ENCODE measurements at places on chromosomes 3 and 15.

DNA sequence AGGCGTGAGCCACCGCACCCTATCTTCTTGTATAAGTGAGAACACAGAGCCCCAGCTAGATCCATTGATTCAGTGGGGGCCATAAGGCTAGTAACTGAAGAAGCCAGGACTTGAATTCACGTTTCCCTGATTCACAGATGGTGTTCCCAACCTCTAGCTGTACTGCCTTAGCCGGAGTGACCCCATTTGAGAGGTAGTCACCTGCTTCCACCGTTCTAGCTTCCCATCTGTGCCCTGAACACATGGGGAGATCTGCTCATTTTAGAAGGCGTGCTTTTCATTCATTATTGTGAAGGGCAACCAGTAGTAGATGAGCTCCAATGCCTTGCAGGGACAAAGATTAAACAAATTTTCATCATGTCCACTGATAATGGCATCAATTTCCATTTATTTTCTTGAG is 365.7 kb upstream of the TPM1 start:
- no peak for DNase-seq

- DNase-seq, result no peak
Observed at GRCh38 chr3:197302696-197303341, 4.4 kb upstream of the DLG1 start.

- DNase-seq, result no peak
Observed at GRCh38 chr3:94162700-94163099, 99.8 kb downstream of the NSUN3 start.

DNA sequence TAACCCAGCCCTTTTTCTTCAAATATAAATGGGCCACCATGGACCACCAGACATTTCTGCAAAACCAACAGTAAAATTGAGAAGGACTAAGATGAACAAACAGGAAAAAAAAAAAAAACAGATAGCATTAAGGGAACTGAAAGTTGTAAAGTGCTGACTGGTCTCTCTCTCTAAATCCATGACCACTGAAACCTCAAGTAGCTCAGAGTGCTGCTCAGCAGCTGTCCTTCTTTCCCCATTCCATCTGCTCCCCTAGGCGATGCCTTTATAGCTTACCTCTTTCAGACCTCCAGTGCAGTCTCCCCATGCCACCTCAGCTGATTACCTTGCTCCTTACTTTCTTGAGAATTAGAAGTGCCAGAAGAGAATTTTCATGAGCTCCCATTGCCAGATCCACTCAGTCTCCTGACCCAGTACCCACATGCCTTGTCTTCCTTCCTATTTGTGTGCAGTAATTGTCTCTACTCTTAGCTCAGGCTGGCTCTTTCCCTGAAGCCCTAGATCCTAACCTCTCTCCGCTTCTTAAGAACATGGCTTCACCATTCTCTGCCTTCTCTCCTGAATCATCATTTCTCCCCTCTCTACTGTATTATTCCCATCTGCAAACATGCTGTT is 23.9 kb upstream of the XIRP1 start:
- no peak for DNase-seq

- DNase-seq, result no peak
Observed at GRCh38 chr3:177852001-177852807, 654.9 kb upstream of the TBL1XR1 start.

DNA sequence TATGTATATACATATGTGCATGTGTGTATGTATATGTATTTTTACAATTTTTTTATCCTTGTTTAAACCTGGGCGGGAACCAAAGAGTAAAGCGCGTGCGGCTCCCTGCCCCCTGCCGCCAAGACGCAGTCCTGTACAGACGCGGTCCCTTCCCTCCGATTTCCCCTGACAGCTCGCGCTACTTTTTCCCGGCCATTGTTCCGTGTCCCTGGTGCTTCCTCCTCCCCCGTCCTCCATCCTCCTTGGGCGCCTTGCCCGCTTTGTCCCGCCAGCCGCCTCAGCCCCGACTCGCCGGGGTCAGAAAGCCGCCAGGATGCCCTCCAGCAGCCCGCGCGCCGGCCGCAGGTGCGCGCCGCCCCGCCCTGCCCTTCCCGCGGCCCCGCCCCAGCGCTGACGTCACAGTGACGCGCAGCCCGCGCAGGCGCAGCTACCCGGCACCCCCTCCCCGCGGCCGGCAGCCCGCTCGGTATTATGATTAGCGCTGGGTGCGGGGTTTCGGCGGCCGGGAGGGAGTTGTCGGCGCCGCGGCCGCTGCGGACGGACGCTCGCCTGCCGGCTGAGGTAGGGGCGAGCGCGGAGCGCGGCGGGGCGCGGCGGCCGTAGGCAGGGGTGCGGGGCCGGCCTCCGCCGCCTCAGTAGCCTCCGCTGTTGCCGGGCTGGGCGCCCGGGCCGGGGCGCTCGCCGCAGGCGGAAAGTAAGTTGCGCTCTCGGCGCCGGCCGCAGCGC is at the start of gene SNRK:
Gene SNRK, plus strand, starts transcription at position 426 of the 726 bp plus-strand sequence. CDS start 16,664 bp downstream, outside the sequence.
- peak; percentile 82 for DNase-seq

DNA sequence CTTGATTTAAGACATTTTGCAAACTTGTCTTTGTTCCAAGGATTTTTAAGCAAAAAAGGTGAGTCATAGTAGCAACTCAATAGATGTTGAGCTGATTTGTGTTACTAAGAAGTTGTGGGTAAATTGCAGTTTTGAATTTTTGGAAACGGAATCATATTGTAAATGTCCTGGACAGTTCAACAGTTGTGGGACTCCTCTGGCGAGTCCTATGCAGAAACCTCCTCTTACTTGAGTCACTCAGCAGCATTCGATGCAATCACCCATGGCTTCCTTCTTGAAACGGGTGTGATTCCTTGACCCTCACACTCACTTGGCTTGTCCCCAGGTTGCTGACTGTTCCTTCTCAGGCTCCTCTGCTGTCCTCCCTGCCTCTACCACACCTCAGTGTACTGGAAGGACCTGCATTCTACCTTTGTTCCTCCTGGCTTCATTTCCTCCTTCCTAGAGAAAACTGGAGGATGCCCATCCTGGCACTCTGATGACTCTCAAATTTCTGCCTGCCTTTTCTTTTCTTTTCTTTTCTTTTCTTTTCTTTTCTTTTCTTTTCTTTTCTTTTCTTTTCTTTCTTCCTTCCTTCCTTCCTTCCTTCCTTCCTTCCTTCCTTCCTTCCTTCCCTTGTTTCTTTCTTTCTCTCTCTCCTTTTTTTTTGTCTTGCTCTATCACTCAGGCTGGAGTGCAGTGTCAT is 52.8 kb upstream of the DGKG start:
- no peak for DNase-seq

GRCh38 chr3:40086890-40087883 is 222.3 kb upstream of the EIF1B start:
- no peak for DNase-seq

DNA sequence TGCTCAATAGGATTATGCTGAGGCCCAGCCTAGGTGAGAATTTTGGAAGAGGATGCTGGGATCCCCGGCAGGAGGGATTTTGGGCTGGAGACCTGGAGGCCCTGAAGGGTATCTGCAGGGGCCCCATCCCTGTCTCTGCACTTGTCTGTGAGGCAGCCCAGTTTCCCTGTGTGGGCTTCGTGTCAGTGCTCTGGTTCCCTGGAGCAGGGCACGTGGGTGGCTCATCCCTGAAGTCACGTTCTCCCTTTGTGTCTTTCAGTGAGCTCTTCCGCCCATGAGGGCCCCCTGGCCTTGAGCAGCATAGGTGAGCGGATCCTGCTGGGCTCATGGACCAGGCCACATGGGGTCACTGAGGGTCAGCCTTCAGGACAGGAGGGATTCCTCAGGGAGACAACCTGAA is 217.9 kb downstream of the SNRPN start:
- DNase-seq, result no peak

- DNase-seq, result no peak
Observed at GRCh38 chr3:194998417-194998816, 272.5 kb downstream of the XXYLT1 start.

DNA sequence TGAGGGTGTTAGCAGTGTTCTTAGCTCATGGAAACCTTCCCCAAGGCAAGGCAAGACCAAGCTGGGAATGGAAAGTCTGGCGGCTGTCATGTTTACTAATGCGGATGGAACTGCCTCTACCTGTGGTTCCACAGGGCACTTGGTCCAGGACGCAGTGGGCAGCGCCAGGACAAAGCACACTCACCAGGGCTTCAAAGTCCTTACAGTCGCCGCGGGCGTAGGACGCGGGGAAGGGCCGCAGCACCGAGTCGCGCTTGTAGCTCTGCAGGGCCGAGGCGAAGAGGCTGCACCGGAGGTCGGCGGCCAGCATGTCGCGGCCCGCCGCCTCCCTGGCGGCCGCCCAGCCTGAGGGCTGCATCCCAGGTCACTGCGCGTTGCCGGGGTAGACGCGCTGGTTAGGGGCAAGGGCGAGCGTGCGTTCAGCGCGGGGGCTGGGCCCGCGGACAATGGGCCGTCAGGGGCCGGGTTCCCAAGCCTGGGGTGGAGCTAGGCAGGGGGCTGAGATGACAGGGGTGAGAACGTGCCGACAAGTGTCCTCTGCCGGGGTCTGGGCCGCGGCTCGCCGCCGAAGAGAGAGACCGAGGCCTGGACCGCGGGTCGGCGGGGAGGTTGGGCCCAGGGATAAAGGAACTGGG is 497 bp downstream of the PARP16 start:
- DNase-seq, result peak; percentile 29
